NCI-H187 treated with DMSO at 0.1 percent for 48 hours (cell line): ENCODE measurements at places on chromosomes 16 and 17.

- DNase-seq: no peak
Measured at GRCh38 chr17:31744511-31744951, 114.5 kb downstream of the COPRS start.

DNA sequence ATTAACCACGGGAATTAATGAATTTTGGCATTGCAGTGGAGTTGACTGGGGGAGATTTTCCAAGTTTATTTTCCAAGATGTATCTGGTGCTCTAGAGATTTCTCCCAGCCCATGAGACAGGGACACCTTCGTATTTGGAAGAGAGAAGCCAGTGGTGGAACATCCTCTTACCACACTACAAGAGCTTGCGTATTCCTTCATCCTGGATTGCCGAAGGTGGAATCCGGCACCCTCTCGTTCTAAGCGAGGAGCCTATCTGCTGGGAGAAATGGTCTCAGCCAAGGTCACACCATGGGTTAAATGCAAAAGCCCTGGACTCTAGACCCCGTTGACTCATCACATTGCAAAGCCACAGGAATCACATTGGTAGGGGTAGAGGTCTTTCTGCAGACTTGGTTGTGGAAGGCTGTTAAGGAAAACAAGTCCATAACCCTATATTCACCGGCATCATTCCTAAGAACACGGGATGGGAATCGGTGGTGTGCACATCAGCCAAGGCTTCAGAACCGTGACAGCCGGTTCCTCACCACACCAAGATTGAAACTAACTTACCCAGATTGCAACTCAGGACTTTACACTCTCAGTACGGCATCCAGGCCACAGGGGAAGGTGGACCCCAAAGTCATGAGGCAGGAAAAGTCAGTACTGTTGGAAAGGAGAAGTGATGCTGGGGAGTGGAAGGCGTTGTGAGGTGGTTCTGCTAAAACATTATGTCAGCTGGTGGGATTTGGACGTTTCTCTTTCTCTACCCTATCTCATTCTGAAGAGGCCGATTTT is 259.8 kb downstream of the CPPED1 start:
- DNase-seq: no peak

DNA sequence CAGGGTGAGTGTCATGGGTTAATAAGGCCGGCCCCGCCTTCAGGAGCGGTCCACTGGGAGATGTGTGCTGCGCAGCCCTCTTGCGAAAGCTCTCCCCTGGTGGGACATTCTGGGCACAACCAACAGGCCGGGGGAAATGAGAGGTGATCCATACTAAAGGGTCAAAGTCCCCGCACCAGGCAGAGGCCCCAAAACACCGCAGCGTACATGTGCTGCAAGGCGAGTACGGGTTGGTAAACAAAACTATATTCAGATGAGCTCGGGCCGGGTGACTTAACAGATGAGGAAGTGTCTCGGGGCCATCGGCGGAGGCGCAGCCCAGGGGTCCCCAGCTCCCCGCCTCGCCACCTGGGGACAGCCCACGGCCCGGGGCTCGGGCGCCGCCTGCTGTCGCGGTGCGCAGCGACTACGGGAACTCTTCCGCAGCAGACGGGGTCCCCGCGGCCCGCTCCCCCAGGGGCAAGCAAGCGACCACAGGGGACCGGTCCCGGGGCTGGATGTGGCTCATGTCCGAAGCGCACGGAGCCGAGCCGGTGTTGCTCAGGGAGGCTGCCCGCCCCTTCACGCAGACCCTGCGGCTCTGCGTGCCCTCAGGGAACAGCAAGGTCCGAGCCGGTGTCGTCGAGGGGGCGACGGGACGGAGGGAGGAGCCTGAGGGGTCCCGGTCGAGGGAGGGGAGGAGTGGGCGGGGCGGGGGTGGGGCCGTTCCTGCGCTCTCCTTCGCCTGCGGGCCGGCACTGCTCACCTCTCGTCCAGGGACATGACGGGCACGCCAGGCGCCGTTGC is at the start of gene RAB37:
RAB37 (plus strand) TSS at position 744 of the 786 bp plus-strand sequence; CDS start at position 761, 17 bp downstream.
- no peak for DNase-seq

DNA sequence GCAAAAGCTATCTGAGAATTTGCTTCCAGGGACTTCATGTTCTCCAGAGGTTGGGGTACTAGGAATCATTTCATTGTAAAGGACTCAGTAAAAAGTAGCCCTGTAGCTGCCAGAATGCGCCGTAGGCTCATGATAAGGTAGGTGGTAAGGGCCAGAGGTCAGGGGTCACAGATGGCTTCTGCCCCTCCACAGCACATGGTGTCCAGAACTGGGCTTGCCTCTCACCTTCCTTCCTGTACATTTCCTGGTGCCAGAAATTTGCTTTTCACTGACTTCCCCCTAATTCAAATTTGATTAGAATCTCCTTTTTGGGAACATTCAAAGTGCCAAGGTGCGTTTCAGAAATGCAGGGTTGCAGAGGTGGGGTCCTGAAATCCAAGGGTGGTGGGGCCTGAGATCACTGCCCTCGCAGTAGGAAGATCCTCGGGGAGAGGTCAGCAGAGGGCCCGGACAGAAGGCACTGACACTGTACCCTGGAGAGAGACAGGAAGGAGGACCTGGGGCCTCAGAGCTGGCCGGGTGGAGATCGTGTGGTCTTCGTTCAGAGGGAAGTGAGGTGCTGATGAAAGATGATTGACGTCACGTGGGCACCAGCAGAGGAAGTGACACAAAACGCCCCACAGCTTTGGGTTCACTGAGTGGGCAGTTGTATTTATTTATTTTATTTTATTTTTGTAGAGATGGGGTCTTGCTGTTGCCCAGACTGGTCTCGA is 25.5 kb upstream of the METRNL start:
- no peak for DNase-seq

GRCh38 chr16:70470927-70471341 is 16.5 kb downstream of the FCSK start:
- DNase-seq: no peak
